ENCODE measurements at places on chromosomes 13 and 19. TPM values are rescaled to one million over a fixed set of nuclear protein-coding genes. Genes with fewer than 3 reads are reported as not detected.

KLK5 gene
- not detected for total RNA-seq

LMTK3 gene
- total RNA-seq: under 0.01 TPM

POSTN gene
- 38.0 TPM for total RNA-seq

CAPN12 gene
- total RNA-seq: 0.50 TPM

SIGLEC12 gene
- not detected for total RNA-seq

CGB2 gene
- not detected for total RNA-seq

KCNJ14 gene
- total RNA-seq: 0.50 TPM

ZSCAN1 gene
- total RNA-seq: under 0.01 TPM

C5AR2 gene
- under 0.01 TPM for total RNA-seq

ZNF71 gene
- total RNA-seq: 7.7 TPM

GPC6 gene
- total RNA-seq: 33.7 TPM

SYCN gene
- not detected for total RNA-seq

CGB7 gene
- total RNA-seq: under 0.01 TPM

FOXA3 gene
- total RNA-seq: not detected

SLAIN1 gene
- total RNA-seq: 1.3 TPM

RNF17 gene
- not detected for total RNA-seq

ELSPBP1 gene
- not detected for total RNA-seq

ZNF816 gene
- 10.1 TPM for total RNA-seq

RNF6 gene
- 54.2 TPM for total RNA-seq

C1QTNF9 gene
- under 0.01 TPM for total RNA-seq

TLE2 gene
- 3.8 TPM for total RNA-seq

KIR2DL4 gene
- not detected for total RNA-seq

TMEM190 gene
- not detected for total RNA-seq

BRCA2 gene
- total RNA-seq: 2.1 TPM

ZNF701 gene
- 12.6 TPM for total RNA-seq

SIGLECL1 gene
- total RNA-seq: not detected

GRK1 gene
- total RNA-seq: not detected

ATP1A3 gene
- under 0.01 TPM for total RNA-seq

UBE2L5 gene
- not detected for total RNA-seq

TFPT gene
- total RNA-seq: 16.7 TPM

METTL21C gene
- 0.17 TPM for total RNA-seq

PNMA8B gene
- 1.7 TPM for total RNA-seq

ZNF709 gene
- 4.8 TPM for total RNA-seq

SLITRK6 gene
- 14.6 TPM for total RNA-seq

CBY2 gene
- not detected for total RNA-seq

CYP2S1 gene
- 3.5 TPM for total RNA-seq
